ENCODE measurements at places on chromosomes 7 and 10.
A peak's percentile ranks its signal among the peaks of the same experiment; 100 is the strongest.

DNA sequence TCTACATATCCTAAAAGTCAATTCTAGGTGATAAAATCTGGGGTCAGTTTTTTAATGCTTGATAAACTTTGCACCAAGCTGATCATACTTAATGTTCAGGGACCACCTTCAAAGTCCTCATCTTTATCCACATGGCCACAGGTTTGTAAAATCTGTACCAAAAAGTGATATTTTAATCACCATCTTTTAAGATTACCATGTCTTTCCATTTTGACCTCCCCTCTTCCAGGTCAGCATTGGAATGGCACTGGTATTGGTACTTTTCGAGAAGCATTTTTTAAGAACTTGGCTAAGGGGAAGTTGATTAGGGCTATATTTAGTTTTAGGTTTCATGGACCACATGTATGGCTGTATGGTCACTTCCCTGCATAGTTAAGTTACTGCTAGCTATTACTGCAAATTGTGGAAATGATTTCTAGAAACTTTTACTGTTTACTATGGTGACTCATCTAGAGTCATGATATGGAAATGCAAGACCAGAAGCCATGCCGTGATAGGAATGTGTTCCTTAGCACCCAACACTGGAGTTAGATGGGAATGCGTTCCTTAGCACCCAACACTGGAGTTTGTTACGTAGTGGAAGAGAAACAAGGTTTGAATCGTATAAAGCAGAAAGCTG lies 50.8 kb upstream of the ABLIM1 start:
- DNase-seq = peak; percentile 62

DNA sequence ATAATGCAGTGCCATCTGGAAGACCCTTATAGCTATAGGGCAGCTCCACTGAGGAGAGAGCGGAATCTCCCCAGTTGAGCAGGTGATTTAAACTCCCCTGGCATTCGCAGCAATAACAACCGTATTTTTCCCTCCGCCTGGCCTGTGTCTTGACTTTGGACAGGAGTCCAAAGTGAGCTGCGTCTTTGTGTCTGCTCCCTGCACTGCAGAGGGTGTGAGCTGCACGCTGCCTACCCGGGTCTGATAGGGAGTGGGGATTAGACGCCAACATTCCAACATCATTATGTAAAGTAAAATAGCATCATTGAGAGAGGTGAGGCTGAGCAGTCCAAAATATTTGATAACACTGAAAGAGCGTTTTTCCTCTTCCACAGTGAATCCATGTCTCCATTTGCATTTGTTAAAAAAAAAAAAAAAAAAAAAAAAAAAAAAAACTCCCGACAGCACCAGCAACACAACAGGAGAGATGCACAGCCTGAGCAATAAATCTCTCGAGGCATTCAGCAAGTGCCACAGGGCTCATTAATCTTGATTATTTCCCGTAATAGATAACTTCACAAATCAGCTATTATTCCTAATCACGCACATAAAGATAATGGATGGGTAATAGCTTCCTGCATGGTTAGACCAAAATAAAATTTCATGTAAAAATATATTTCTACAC lies 68.6 kb downstream of the CELF2 start:
- no peak for DNase-seq

GRCh38 chr7:121456785-121457359 lies 60.8 kb upstream of the FAM3C start:
- DNase-seq = no peak

GRCh38 chr10:49158915-49159314 lies 25.1 kb upstream of the FAM170B start:
- DNase-seq = no peak

Data from dermis blood vessel endothelial cell (primary cell).